ENCODE measurements at places on chromosomes 16 and 17.

GRCh38 chr17:15492791-15493692, 25.6 kb upstream of the CDRT4 start:
- DNase-seq: no peak

DNA sequence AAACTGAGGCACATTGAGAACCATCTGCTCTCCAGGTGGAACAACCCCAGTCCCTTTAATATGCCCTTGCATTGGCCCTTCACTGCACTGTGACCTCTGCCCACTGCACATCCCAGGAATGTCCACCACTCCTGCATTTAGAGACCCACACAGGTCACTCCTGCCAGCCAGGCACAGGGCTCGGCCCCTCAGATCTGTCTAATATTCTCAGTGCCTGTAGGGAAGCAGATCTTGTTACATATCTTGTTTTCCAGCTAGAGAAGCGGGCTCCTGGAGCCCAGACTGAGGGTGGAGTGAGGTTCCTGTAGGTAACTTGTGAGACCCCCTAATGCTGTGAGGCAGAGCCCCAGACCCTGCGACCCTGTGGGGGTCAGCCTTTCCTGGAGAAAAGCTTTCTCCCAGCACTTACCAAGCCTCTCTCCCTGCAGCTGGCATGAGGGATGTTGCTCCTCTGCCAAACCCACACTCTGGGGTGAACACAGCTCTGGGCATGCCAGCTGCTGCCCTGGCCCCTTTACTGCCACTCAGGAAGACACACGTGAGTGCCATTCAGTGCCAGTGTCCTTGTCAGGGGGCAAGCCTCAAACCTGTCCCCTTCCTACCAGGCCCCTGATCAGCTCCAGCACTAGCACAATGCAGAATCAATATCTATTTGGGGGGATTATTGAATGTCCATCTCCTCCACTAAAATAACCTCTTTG, 40.3 kb upstream of the CRHR1 start:
- DNase-seq: no peak

DNA sequence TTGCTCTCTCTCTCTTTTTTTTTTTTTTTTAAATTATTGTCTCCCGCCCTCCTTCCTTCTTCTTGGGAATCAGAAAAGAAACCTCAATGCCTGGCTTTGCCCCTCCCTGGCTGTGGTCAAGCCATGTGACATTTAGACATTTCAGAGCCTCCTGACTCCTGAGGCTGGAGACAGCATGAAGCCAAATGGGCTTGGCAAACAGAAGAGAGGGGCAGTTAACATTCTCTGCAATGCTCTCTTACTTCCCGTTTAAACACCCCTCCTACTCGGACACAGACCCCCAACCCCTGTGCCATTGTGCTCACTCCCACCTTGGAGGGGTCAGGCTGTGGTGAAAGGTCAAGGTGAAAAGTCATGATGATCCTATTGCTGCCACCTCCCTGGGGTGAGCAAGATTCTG, 14.7 kb upstream of the MEOX1 start:
- no peak for DNase-seq

GRCh38 chr16:13969711-13970110, 49.8 kb downstream of the ERCC4 start:
- no peak for DNase-seq

GRCh38 chr16:73459586-73459985, 411.7 kb upstream of the ZFHX3 start:
- DNase-seq: no peak

DNA sequence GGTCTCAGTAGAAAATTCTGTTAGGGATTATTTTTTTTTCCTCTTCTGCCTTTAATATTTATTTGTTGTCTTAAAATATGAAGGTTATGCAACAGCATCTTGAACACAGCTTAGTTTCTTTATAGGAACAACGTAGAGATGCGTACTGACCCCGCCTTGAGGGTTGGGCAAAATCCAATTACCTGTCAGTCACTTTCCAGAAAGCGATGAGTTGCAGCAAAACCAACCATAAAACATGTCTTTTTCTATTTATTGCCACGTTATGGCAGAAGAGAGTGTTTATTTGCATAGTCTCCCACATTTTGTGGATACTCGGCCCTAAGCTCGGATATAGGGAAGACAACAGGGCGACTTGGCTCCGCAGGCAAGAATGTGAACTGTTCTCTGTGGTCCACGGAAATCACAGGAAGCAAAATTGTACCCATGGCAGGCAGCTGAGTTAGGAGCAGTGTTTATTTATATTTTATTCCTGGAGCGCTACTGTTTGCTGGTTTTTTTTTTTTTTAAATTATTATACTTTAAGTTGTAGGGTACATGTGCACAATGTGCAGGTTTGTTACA, 44.3 kb upstream of the CACNG5 start:
- DNase-seq: no peak

DNA sequence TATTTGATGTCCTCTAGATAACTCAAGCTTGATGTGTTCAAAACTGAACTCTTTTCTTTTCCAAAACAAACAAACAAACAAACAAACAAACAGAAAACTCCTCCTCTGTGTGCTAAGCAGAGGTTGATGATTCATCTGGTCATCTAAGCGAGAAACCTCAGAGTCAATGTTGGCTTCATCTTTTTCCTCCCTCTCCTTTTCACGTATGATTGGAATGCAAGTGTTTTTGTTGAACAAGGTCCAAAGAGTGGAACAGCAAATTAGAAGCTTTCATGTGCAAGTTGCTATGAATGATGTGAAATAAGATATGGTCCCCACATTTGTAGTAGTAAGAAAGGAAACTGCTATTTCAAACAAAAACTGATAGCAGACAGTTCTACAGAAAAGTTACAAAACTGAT, 52.5 kb downstream of the TBX4 start:
- DNase-seq: no peak

- no peak for DNase-seq
Measured at GRCh38 chr16:85025781-85026653, 1.6 kb upstream of the KIAA0513 start.

- no peak for DNase-seq
Measured at GRCh38 chr17:16449121-16449570, 33.8 kb downstream of the TRPV2 start.

DNA sequence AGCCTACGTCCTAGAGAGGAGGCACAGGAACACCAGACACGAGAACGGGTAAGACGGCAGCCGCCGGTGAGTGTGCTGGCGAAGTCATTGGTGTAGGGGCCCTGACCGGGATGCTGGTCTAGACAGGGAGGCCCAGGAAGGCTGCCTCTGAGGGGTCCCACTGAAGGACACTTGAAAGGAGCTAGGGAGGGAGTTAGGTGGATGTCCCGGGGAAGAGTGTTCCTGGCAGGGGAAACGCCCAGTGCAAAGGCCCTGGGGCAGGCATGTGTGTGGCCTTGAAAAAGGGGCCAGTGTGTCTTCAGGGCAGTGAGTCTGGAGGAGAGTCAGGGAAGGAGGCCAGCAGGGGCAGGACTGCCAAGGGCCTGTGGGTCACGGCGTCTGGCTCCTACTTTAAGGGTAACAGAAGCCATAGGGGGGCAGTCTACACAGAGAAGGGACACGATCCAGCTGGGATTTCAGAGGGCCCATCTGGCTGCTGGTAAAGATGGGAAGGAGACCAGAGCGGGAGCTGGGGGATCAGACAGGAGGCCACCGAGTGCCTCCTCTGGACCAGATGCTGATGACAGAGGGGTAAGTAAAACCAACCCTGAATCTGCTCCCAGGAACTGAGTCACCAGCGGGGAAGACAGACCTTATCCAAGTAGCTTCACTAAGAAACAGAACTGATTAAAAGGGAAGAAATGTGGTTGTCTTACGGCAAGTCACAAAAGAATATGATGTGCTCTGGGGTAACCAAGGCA, 115.9 kb downstream of the LITAF start:
- no peak for DNase-seq

- peak; percentile 73 for DNase-seq
Measured at GRCh38 chr17:51764387-51764971, 394.0 kb downstream of the CA10 start.

GRCh38 chr17:40949418-40949817, 12.0 kb upstream of the KRT23 start:
- no peak for DNase-seq

DNA sequence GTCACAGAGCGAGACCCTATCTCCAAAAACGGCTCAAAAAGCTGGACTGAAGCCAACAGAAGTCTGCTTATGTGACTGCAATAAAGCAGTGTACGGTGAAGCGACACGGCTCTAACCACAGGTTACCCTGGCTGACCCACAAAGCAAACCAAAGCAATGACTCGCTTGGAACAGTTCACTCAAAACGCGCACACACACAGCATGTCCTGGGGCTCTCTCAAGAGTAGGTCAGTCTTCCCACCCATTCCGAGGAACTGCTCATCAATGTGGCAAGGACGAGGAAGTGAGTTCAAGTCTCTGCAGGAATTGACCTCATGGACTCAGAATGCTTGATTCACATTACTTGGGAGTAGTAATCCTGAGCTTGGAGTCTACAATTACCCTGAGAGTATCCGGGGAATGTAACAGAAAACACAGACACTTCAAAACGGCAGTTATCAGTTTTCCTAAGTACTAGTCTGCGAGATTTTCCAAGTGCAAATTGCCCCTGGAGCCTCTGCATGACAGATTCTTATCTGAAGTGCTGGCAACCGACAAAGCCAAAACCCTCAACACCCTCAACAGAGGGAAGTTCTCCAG, 25.4 kb downstream of the PELP1 start:
- DNase-seq: no peak

DNA sequence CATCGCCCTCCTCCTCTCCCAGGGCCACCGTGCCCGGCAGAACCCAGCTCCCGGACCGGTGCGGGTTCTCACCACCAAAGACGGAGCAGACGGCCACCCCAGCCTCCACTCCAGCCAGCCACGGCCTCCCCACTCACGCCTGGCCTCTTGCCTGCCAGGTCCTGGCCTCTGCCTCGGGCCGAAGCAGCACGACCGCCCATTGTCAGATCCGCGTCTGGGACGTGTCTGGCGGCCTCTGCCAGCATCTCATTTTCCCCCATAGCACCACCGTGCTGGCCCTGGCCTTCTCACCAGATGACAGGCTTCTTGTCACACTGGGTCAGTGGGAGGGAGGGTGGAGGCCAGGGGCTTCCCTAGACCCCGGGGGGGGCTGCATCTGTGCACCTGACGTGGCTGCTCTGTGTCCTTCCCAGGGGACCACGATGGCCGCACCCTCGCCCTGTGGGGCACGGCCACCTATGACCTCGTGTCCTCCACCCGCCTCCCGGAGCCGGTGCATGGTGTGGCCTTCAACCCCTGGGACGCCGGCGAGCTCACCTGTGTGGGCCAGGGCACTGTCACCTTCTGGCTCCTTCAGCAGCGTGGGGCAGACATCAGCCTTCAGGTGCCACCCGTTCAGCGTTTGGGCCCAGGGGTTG, 6.6 kb upstream of the RHOT2 start:
- no peak for DNase-seq

- no peak for DNase-seq
Measured at GRCh38 chr17:3543453-3543852, 14.2 kb downstream of the TRPV3 start.

DNA sequence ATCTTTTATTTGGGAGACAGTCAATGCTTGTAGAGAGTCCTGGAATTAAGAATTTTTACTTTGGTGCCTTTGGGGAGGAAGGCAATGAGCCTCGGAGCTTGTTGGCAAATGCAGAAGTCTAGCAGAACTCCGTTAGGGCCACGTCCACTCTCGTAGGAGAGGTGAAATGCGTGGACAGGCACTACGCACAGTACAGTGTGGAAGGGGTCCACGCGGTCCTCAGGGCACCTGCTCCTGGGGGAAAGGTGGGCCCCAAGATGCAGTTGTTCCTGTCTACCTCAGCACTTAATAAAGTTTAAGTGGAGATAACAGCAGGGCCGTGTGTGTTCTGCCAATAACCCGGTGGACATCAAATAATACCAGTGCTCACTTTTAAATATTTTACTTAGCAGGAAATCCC, 1.8 kb downstream of the RAB11FIP3 start:
- DNase-seq: no peak

- no peak for DNase-seq
Measured at GRCh38 chr16:72666267-72666666, 381.7 kb downstream of the ZFHX3 start.

GRCh38 chr17:72176951-72177660, 56.3 kb downstream of the SOX9 start:
- DNase-seq: no peak

GRCh38 chr16:26987597-26988010, 79.1 kb upstream of the C16orf82 start:
- DNase-seq: no peak

DNA sequence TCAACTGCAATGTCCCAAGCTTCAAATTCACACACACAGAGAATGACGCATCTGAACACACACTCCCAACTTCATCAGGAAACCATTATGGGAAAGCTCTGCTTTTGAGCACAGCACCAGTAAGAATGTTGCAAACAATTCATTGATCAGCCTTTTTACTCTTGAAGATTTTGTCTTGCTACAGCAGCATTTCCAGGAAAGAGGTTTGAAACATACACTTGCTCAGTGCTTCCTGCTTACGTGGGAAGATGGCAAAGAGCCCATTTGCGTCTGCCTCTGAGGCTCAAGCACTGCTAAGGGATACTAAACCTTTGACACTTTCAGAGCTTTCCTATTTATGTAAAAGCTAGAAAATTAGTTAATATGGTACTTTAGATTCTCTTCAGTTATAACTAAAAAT, 77.2 kb upstream of the MON1B start:
- no peak for DNase-seq

GRCh38 chr16:3909791-3910583, 29.5 kb upstream of the CREBBP start:
- no peak for DNase-seq

DNA sequence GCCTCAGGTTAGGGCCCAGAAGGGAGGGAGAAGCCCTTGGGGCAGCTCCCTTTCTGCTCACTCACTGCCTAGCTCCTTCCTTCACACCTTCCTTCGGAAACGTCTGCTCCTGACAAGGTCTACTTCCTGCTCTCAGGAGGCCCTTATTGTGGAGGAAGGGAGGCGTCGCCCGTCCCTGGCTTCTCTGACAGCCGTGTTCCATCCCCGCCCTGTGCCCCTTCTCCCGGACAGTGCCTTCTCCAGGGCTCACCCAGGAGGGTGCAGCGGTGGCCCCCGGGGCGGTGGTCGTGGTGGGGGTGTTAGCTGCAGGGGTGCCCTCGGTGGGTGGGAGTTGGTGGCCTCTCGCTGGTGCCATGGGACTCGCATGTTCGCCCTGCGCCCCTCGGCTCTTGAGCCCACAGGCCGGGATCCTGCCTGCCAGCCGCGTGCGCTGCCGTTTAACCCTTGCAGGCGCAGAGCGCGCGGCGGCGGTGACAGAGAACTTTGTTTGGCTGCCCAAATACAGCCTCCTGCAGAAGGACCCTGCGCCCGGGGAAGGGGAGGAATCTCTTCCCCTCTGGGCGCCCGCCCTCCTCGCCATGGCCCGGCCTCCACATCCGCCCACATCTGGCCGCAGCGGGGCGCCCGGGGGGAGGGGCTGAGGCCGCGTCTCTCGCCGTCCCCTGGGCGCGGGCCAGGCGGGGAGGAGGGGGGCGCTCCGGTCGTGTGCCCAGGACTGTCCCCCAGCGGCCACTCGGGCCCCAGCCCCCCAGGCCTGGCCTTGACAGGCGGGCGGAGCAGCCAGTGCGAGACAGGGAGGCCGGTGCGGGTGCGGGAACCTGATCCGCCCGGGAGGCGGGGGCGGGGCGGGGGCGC, 231.9 kb downstream of the SEC14L1 start:
- peak; percentile 58 for DNase-seq

All from NCI-H1694 (cell line).